ENCODE measurements at places on chromosomes 7 and 10. TPM values are rescaled to one million over a fixed set of nuclear protein-coding genes. Genes with fewer than 3 reads are reported as not detected.

DNA sequence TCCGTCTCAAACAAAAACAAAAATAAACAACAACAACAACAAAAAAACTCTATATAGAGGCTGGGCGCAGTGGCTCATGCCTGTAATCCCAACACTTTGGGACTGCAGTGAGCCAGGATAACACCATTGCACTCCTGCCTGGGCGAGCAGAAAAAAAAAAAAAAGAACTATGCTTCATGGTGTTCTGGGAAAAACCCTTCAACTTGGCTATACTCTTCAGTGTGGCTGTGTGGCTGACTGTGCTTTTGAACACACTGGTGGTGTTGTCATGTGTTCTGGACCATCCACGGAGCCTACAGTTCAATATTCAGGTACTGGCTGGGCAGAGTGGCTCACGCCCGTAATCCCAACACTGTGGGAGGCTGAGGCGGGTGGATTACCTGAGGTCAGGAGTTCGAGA is 26.5 kb downstream of the SNX8 start:
- DNase-seq: no peak

DNA sequence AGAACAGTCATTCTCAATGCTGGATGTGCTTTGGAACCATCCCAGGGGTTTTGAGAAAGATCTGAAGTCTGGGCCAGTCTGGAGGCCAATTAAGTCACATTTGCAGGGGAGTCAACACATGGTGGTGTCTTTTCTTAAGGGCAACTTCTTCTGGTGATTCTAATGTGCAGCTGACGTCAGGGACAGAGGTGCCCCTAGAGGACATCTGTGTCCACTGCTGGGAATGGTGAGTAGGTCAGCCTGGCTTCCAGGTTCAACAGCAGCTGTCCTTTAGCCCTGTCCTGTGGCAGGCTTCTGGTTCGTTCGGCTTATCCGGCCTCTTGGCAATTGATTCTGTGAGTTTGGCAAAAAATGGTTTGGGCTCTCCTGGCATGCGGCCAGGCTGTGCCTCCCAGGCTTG is 269.7 kb upstream of the HABP2 start:
- DNase-seq: no peak

DNA sequence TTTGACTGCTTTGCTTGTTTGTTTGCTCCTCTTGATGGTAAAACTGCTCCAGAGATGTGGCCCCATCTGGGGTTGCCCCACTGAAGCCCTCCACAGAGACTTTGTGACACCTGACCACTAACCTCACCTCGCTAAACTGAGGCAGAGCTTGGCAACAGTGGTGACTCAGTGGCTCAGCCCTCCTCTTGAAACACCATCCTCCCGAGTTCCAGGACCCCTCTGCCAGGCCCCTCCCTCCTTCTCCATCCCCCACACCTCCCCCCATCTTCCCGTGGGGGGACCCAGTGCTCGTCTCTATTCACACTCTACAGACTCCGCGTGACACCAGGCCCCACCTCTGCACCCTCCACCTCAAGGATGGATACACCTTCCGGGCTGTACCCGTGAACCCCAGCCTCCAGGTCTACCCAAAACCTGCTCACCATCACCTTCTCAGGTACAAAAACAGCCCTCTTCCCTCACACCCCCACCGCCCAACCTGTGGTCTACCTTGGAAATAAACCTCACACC is 19.0 kb upstream of the RET start:
- no peak for DNase-seq

ARHGAP12 gene
- 24.3 TPM for polyA plus RNA-seq

- DNase-seq: no peak
Observed at GRCh38 chr10:91296471-91296870, 76.0 kb downstream of the PCGF5 start.

- no peak for DNase-seq
Observed at GRCh38 chr7:46145412-46145811, 224.3 kb upstream of the IGFBP3 start.

CARD11 gene
- 0.67 TPM for polyA plus RNA-seq

DNA sequence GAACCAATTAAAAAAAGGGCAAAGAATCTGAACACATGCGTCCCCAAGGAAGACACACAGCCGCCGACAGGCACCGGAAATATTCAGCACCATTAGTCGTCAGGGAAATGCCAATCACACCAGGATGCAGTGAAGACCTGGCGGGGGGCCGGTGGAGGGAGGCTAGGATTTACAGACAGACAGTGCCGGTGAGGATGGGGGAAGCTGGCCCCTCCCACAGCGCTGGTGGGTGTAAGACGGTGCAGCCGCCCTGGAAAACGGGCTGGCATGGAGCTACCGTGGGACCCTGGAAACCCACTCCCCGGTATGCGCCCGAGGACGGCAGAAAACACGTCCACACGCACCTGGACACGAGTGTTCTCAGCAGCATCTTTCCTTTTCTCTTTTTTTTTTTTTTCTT is 4.8 kb upstream of the ADAP1 start:
- no peak for DNase-seq

GRCh38 chr7:129875745-129876411 is 76.9 kb downstream of the UBE2H start:
- DNase-seq: no peak

GRCh38 chr7:133601617-133602016 is 348.7 kb downstream of the EXOC4 start:
- DNase-seq: no peak

GRCh38 chr10:71128311-71128980 is 83.9 kb upstream of the UNC5B start:
- no peak for DNase-seq

RSU1 gene
- 93.8 TPM for polyA plus RNA-seq

GRCh38 chr10:124378881-124379471 is 39.7 kb downstream of the OAT start:
- no peak for DNase-seq

- DNase-seq: no peak
Observed at GRCh38 chr7:127870231-127870907, 160.9 kb downstream of the LRRC4 start.

- DNase-seq: no peak
Observed at GRCh38 chr7:11754933-11755332, 77.1 kb downstream of the THSD7A start.
